ENCODE measurements at places on chromosomes 12 and 14.

DNA sequence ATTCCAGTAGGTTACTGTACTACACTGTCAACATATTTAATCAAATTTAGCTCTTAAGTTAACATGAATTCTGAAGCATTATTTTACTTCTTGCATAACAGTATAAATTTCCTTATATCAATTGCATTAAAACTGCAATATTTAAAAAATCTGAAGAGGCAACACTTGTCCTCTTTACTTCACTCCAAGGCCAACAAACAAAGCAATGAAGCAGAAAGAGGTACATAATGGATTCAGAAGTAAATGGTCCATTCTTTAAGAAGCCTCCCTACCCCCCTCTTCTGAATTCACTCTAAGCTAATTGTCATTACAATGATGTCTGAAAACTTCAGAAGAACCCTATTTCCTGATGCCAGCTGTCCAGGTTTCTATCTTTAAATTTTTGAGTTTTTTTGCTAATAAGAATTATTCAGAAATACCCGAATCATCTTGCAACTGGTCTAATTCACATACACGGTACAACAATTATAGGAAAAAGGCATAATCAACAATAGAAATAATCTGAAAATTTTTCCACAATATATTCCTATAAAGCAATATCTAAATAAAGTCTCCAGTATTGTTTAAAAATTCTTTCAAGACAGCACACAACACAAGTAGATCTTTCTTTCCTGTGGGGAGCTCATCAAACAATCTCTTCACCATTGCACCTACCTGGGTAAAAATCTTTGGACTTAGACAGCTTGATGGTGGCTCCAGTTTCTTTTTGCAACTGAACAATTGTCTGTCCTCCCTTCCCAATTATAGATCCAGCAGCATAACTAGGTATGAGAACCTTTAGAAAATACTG, 2.9 kb downstream of the NOVA1 start:
- no peak overlapping the region for H3K4me3 ChIP-seq
- no peak for DNase-seq
- H3K27me3 ChIP-seq = peaks cover 26% of the 10 kb centered on the region
- H3K27ac ChIP-seq = no peak overlapping the region
- H3K4me1 ChIP-seq = peaks cover 3% of the 10 kb centered on the region
- H3K36me3 ChIP-seq = peaks cover 5% of the 10 kb centered on the region

DNA sequence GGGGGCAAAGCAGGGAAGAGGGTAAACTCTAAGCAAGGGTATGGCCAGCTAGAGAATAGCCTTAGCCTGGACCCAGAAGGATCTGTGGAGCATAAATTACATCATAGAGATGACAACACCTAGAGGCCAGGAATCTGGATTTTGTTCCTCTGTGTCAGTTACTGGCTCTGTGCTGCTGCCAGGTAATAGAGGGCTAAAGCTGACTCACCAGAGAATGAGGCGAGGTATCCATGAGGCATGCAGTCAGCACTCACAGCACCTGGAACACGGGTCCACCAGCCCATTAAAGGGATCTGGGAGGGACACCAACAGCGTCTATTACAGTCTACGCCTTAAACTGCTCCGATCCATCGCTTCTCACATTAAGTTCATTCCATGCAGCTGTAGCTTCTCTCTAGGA, 74.9 kb upstream of the CMKLR1 start:
- no peak overlapping the region for H3K4me3 ChIP-seq
- H3K36me3 ChIP-seq = no peaks in the 10 kb centered on the region

- H3K27me3 ChIP-seq = no peaks in the 10 kb centered on the region
- H3K4me3 ChIP-seq = no peak overlapping the region
- peaks cover 3% of the 10 kb centered on the region for H3K36me3 ChIP-seq
Observed at GRCh38 chr14:55274751-55275150, 3.5 kb downstream of the FBXO34 start.

DNA sequence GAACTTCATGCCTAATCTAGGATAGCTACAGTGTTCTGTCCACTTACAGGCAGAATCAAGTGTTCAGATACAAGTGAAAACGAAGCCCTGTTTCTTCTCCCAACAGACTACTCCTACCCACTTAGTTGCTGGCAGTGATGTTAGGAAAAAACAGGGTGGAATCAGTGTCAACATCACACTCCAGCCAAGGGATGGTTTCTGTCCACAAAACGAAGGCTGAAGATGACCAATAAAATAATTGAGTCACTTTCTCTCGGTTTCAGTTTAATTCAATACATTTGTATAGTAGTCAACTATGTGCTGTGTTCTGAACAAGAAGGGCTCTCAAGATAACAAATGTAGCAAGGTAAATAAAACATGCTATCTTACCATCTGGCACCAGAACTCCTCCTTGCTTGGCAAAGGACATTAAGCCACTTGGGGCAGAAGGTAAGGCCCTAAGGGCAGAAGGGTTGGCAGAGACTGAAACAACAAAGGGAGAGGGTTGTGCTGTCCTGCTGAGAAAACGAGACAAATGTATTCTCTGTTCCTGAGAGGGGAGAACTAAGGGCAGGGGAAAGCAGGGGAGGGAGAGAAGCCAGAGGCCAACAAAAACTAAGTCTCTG, 393.6 kb downstream of the DPF3 start:
- no peak for DNase-seq
- no peaks in the 10 kb centered on the region for H3K27me3 ChIP-seq
- H3K4me1 ChIP-seq = no peaks in the 10 kb centered on the region
- no peak overlapping the region for H3K27ac ChIP-seq
- no peak overlapping the region for H3K4me3 ChIP-seq

DNA sequence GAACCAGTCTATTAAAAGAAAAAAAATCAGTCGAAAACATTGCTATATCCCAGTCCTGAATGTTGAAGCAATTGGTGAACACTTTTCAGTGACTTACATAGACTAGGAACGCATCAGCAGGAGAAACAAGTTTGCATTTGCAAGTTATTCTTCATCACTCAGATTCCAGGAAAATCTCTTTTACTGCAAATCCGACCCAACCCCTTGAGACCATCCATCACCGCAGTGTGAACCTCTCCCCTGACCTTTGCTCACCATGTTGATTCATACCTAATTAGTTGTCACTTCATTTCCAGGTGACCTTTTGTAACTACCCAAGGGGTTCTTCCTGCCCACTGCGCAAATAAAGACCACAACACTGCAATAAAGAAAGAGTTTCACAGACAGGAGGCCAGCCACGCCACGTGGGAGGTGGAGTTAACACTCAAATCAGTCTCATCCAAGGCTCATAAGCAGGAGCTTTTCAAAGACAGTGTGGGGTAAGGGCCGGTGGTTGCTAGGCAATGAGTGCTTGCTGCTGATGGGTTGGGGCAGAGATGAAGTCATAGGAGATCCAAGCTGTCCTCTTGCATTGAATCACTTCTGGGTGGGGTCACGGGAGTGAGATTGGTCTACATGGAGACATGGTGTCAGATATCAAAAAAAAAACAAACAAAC, 241.3 kb upstream of the TMEM132C start:
- H3K4me3 ChIP-seq = no peak overlapping the region
- H3K36me3 ChIP-seq = no peaks in the 10 kb centered on the region
- no peaks in the 10 kb centered on the region for H3K27me3 ChIP-seq
- H3K4me1 ChIP-seq = no peaks in the 10 kb centered on the region
- no peak for DNase-seq

GRCh38 chr14:73634011-73634833, 10.6 kb upstream of the DNAL1 start:
- peaks cover 8% of the 10 kb centered on the region for H3K4me1 ChIP-seq
- peak overlapping the region; percentile 55 for H3K4me3 ChIP-seq
- no peak overlapping the region for H3K27ac ChIP-seq
- DNase-seq = no peak
- H3K36me3 ChIP-seq = no peaks in the 10 kb centered on the region
- peaks cover 3% of the 10 kb centered on the region for H3K27me3 ChIP-seq

DNA sequence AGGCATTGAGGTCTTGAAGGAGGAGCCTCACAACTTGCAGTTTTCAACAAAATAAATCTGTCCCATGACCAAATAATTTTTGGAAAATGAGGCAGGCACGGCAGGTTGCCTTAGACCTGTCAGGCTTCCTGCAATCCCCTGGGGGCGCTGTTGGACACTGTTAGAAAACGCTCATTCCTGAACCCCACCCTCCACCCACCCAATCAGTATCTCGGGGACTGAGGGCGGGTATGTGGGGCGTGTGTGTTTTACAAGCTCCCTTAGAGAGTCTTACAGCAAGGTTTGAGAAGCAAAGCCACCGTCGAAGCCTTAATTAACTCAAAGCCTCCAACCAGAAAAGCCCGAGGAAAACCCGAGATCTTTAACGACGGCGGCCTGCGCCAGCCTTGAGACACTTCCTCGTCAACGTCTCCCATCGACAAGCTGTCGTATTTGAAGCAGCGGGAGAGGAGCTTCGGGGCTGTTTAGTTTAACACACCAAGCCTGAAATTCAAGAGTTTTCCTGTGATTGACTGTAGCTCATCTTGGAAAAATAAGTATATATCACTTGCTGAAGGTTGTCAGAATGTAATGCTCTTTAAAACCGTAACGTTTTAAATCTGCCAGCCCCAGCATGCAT, 123.0 kb downstream of the GLT1D1 start:
- no peak overlapping the region for H3K4me3 ChIP-seq
- no peaks in the 10 kb centered on the region for H3K4me1 ChIP-seq
- peak; percentile 14 for DNase-seq
- peaks cover 22% of the 10 kb centered on the region for H3K27me3 ChIP-seq

- peaks cover 16% of the 10 kb centered on the region for H3K4me1 ChIP-seq
- no peak for DNase-seq
- H3K4me3 ChIP-seq = no peak overlapping the region
Observed at GRCh38 chr12:29081101-29081500, 68.0 kb upstream of the FAR2 start.

DNA sequence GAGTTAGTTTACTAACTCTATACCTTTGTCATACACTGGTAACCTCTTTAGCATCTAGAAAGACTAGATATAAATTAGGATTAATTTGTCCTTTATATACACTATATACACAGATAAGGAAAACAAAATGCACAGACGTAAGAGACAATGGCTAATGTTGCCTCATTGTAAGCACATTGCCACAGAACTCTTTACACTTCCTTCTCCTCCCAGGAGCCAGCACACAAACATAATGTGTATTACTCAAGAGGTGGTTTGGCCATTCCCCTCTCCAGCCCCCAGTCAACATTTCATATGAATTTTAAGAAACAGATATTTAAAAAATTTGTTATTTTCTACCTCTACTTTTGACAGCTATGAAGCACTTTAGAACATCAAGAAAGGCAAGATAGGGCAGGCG, 131.4 kb upstream of the OR4E1 start:
- no peak overlapping the region for H3K4me3 ChIP-seq
- no peak for DNase-seq
- H3K36me3 ChIP-seq = no peaks in the 10 kb centered on the region
- no peaks in the 10 kb centered on the region for H3K4me1 ChIP-seq
- H3K27me3 ChIP-seq = peaks cover 13% of the 10 kb centered on the region
- H3K27ac ChIP-seq = no peak overlapping the region

DNA sequence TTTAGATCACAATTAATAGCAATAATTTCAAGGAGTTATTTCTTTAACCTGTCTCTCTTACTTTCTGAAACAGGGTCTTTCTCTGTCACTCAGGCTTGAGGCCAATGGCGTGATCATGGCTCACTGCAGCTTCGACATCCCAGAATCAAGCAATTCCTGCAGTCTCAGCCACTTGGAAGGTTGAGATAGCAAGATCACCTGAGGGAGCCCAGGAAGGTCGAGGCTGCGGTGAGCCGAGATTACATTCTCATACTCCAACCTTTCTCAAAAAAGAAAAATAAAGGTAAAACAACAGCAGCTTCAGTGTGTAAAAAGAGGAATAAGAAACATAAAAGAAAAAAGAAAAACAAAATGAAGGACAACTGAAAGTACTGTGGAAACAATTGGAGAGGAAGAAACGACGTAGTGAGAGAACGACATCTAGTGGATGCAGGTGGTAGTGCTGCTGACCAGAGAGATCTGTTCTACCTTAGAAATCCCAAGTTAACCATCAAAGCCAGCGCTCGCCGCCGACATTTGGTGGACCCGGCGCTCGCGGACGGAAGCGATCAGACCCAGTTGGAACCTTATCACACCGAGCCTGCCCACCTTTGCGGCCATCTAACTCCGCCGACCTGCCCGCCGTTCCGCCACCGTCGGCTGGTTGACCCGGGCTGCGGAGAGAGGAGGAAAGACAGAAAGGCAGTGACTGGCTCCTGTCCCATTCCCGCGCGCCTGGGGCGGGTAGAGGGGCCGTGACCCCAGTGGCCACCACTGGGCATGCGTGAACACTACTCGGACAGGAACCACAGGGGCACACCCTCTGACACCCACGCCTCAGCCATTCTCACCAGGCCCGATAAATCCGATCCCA, 196.1 kb downstream of the ALG10 start:
- no peaks in the 10 kb centered on the region for H3K36me3 ChIP-seq
- H3K27ac ChIP-seq = no peak overlapping the region
- peak overlapping the region; percentile 56 for H3K4me3 ChIP-seq
- DNase-seq = peak; percentile 73
- peaks cover 2% of the 10 kb centered on the region for H3K27me3 ChIP-seq
- peaks cover 2% of the 10 kb centered on the region for H3K4me1 ChIP-seq

- no peaks in the 10 kb centered on the region for H3K27me3 ChIP-seq
- H3K36me3 ChIP-seq = no peaks in the 10 kb centered on the region
- peaks cover 3% of the 10 kb centered on the region for H3K4me1 ChIP-seq
- DNase-seq = no peak
- no peak overlapping the region for H3K27ac ChIP-seq
Observed at GRCh38 chr12:98149691-98150210, 365.6 kb upstream of the TMPO start.

GRCh38 chr12:82047446-82047845, 288.3 kb upstream of the PPFIA2 start:
- H3K27ac ChIP-seq = no peak overlapping the region
- peaks cover 4% of the 10 kb centered on the region for H3K27me3 ChIP-seq
- DNase-seq = no peak
- no peaks in the 10 kb centered on the region for H3K4me1 ChIP-seq
- no peak overlapping the region for H3K4me3 ChIP-seq

GRCh38 chr14:105855246-105855892, 329.0 kb downstream of the TMEM121 start:
- H3K36me3 ChIP-seq = no peaks in the 10 kb centered on the region
- peaks cover 33% of the 10 kb centered on the region for H3K4me1 ChIP-seq
- H3K27ac ChIP-seq = no peak overlapping the region
- H3K4me3 ChIP-seq = no peak overlapping the region
- peaks cover 6% of the 10 kb centered on the region for H3K27me3 ChIP-seq
- peak; percentile 8 for DNase-seq

- H3K27ac ChIP-seq = no peak overlapping the region
- no peak overlapping the region for H3K4me3 ChIP-seq
- DNase-seq = no peak
- no peaks in the 10 kb centered on the region for H3K36me3 ChIP-seq
Observed at GRCh38 chr12:2221030-2221621, 168.3 kb downstream of the CACNA1C start.

- DNase-seq = no peak
- no peak overlapping the region for H3K27ac ChIP-seq
- no peak overlapping the region for H3K4me3 ChIP-seq
- H3K4me1 ChIP-seq = no peaks in the 10 kb centered on the region
- peaks cover 4% of the 10 kb centered on the region for H3K27me3 ChIP-seq
- H3K36me3 ChIP-seq = peaks cover 2% of the 10 kb centered on the region
Observed at GRCh38 chr14:88069677-88070076, 64.7 kb downstream of the GPR65 start.

- H3K4me3 ChIP-seq = no peak overlapping the region
- H3K36me3 ChIP-seq = peaks cover 2% of the 10 kb centered on the region
- peaks cover 39% of the 10 kb centered on the region for H3K4me1 ChIP-seq
- H3K27me3 ChIP-seq = peaks cover 2% of the 10 kb centered on the region
- peak; percentile 82 for DNase-seq
- H3K27ac ChIP-seq = peak overlapping the region; percentile 63
Observed at GRCh38 chr12:94941440-94941862, 62.0 kb downstream of the NDUFA12 start.

- no peaks in the 10 kb centered on the region for H3K36me3 ChIP-seq
- H3K4me1 ChIP-seq = no peaks in the 10 kb centered on the region
- no peak overlapping the region for H3K4me3 ChIP-seq
- no peak overlapping the region for H3K27ac ChIP-seq
- H3K27me3 ChIP-seq = peaks cover 7% of the 10 kb centered on the region
Observed at GRCh38 chr12:109681986-109682707, 31.5 kb upstream of the FAM222A start.

Data from activated CD4-positive, alpha-beta memory T cell treated with anti-CD3 and anti-CD28 coated beads for 36 hours (primary cell).